ENCODE measurements at places on chromosomes 1 and 21.

DNA sequence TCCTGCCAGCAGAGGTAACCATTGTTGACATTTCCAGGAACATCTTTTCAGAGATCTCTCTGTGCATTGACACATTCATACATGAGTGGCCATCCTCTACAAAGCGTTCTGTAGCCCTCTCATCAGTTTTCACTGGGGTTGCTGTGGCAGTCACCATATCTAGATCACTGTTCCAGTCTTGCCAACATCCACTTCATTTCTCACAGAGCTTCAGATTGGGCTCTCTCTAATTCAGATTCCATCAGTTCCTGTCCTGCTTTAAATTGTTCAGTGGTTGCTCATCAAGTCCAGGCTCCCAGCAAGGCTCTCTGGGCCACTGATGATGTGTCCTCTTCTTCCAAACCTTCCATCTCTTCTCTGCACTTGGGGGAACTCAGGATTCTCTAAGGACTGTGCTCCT is 173.7 kb downstream of the KCNJ6 start:
- DNase-seq: peak; percentile 25

DNA sequence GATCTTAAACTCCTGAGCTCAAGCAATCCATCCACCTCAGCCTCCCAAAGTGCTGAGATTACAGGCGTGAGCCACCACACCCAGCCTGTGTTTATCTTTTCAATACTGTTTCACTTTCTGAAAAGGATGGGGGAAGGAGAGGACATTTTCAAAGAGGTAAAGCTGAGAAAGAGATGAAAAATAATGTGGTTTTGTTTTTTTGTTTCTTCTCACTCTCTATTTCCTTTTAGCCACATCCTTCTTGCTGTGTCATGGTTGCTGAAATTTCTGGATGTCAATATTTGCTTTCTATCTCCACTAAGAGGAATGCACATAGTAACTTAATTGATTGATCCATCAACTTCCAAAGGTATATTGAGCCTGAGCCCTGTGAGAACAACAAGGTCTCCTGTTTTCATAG is 6.4 kb upstream of the C1orf21 start:
- no peak for DNase-seq

DNA sequence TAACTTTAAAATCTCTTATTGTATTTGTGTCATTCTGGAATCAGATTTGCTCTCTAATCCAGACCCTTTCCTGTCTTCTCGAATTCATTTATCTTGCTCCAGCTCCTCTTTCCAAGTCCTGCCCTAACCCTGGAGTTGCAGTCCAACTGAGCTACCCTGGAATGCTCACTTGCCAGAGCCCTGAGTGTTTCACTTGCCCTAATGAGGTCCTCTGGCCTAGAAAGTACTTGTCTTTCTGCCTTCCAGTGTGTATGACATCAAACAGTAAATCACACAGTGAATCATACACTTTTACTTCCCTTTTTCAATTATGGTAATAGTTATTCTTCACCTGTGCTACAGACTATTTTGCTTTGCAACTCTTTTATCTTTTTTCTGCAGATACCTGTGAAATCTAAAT is 96.9 kb downstream of the NEK7 start:
- no peak for DNase-seq

DNA sequence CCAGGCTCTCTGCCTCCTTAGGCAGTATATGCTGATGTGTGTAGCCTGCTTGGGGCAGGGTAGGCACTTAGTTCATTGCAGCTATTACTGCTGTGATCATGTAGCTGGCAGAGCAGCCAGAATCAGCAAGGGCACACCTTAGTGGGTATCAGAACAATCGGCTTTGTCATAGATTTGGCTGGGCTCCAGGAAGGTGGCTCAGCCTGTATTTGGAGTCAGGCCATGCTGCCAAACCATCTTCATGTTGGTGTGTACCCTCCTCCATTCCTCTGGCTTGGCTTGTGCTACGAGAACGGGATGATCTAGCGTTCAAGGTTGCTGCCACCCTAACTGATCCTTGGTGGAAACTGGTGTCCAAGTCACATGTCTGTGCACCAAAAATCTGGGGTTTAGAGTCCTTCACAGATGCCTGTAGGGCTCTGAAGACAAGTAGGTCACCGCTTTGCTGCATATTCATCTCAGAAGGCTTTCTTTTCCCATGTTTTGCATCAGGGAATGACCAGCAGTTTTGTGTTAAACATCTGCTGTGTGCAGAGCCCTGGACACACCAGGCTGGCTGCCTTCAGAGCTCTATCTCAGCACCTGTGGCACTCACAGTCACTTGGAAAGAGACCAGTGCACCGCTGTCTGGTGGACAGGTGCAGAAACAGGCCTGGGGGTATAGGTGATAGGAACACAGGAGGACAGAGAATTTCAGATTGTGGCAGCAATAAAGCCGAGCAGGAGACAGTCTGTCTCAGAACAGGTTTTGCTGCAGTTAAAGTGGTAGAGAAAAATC is 23.7 kb downstream of the VANGL1 start:
- DNase-seq: no peak

GRCh38 chr1:64864018-64864940 is 102.1 kb downstream of the JAK1 start:
- no peak for DNase-seq
